ENCODE measurements at places on chromosomes 11 and 22.

- no peak for DNase-seq
Measured at GRCh38 chr22:27099946-27100722, 442.7 kb downstream of the MIAT start.

- no peak for DNase-seq
Measured at GRCh38 chr22:31987218-31987617, 42.9 kb downstream of the YWHAH start.

DNA sequence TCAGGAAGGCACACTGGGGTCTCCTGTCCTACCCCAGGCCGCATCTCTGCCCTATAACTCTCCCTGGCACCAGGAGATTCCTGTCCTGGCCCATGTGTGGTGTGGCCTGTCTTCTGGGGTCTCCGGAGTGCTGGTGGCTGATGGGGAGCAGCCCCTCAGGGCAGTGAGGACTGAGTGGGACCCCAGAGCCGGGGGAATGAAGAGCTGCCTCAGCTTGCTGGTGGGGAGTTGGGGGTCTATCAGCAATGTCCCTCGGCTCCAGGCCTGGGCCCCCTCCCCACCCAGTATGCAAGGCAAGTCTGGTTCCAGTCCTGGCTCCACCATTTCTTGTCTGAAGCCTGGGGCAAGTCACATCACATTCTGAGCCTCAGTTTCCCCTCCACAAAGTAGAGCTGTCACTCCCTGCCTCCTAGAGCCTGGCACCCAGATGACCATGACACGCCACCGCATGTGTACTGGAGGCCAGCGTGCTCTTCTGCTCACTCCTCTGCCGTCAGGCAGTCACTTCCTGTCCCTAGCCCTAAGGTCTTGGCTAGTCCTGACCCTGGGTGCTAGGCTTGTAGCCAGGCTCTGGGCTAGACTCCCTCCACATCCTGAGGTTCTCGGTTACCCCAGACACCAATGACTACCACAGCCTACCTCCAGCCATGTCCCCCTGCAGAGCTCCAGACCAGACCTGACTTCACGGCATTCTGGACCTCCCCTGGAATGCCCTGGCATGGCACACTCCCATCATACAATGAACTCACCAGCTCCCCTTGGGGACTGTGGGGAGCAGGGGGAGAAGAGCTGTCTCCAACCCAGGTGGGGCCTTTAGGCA, 12.8 kb downstream of the ARAP1 start:
- DNase-seq: no peak

DNA sequence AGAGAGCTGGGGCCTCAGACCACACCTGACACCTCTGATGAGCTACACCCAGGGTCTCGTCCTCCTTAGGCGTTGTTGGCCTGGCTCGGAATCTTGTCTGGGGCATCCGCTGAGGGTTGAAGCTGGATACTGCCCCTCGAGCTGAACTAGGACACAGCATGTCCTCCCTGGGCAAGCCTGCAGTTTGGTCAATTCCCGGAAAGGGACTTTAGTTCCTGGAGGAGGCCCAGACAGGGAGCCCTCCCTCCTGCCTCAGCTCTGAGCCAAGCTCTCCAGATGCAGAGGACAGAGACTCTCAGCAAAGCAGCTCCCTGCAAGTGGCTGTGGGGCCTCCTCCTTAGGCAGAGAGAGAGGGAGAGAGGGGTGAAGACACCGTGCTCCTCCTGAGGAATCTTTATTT, 4.9 kb downstream of the APOL3 start:
- DNase-seq: no peak

DNA sequence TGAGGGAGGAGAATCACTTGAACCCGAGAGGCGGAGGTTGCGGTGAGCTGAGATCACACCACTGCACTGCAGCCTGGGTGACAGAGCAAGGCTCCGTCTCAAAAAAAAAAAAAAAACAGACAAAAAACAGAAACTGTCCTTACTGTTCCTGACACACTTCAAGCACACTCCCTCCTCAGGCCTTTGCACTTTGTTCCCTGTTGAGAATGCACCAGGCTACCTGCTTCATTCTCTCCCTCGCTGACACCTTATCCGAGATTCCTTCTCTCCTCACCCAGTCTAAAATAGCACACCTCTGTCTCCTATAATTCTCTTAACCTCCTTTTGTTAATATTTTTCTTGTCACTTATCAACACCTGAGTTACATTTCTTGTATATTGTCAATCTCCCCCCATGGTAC, 32.3 kb upstream of the TECTA start:
- no peak for DNase-seq

DNA sequence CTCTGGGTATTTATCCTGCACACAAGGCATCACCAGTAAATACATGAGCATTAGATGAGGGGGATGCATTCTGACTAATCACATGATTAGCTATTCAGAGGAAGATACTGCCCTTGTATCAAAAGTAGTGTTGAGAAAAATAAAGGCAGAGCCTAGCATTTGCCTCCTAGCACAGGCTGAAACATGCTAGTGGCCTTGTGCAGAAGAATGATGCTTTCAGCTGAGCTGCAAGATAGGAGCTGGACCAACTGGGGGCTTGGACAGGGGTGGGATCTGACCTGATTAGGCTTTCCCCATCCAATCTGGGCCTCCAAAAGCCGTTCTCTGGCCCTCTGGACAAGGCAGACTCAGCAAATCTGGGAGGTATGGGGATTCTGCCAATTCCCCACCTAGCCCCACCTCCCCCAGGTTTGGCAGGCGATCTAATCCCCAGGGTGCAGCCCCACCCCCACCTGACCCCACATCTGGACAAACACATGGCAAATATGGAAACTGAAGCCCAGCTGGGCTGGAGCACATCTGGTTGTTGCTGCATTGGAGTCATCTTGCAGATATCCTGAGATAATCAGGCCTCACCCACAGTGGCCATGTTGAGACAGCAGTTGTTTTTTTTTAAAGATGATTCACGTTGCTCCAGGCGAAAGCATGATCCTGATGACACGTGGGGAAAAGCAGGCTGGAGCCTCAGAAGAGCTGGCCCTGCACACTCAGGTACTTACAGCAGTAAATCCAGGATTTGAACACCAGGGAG, 4.4 kb upstream of the MISFA start:
- no peak for DNase-seq

GRCh38 chr22:31526270-31526669, 29.9 kb downstream of the SFI1 start:
- DNase-seq: no peak

- DNase-seq: peak; percentile 63
Measured at GRCh38 chr22:41308054-41308453, 6.7 kb downstream of the ZC3H7B start.

DNA sequence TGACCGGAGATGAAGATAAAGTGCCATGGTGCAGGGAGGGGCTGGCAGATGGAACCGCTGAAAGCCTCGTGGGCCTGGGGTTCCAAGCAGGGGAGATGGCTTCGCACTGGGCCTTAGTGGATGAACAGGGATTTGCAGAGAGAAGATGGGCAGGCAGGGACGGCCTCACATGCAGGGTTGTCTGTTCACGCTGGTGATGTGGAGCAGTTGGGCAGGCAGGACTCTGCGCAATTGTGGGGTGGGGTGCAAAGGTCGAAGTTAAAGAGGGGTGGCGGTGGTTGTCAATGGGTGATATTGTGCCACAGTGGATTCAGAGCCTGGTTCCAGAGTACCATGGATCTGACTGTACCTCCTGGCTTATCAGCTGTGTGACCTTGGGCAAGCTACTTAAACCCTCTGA, 7.9 kb downstream of the MB start:
- no peak for DNase-seq

DNA sequence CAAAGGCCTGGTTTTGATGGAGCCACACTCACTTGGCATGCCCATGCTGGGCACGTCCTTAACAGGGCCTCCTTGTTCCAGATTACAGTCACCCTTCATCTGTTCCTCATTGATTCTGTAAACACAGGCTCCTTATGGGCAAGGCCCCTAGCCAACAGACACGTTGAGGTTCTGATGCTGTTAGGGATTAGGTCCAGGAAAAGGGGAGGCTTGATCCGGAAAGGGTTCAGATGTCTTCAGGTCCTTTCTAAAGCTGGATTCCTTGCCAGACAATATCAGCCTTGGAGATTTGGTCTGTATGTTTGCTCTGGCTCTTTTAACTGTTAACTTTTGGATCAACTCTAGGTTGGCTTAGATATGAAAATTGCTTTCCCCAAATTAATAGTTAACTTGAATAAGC, 46.9 kb upstream of the PRSS23 start:
- DNase-seq: no peak

- DNase-seq: peak; percentile 7
Measured at GRCh38 chr11:49995565-49995964, 13.2 kb upstream of the OR4C12 start.

DNA sequence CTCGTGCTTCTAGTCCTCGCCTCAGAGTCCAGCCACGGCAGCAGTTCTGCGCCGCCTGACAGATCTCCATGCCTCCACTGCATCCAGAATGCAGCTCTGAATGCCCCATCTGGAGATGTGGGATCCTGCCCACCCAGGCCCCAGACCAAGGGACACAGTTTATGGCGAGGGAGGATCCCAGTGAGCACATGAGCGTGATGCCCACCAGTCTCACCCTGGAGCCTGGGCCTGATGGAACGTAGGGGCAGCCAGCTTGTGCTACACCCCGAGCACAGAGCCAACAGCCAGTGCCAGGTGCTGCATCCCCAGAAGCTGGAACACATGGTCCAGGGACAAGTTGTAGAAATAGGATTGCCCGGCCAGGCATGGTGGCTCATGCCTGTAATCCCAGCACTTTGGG, 10.4 kb downstream of the IGLL1 start:
- no peak for DNase-seq

- DNase-seq: no peak
Measured at GRCh38 chr22:37295213-37295886, 13.0 kb downstream of the CYTH4 start.

DNA sequence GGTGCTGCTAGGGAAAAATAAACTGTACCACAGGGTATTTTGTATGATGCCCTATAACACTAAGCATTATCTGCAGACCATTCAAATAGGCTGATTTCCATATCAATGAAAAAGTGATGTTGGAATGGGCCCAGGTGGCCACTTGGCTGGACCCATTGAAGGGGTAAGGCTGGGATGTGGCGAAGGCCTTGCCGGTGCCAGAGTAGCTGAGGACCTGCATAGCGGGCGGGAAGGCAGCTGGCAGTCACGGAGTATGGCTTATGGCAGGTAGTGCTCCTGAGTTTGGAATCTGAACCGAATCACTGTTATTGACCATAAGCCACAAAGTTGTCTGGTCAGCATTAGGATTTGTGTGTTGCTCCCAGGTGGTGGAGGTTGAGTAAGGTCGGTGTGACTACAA, 131.0 kb downstream of the MICAL2 start:
- DNase-seq: no peak

- DNase-seq: peak; percentile 3
Measured at GRCh38 chr11:57072640-57073039, 83.9 kb downstream of the OR5AK2 start.

GRCh38 chr11:2559527-2560311, 114.9 kb downstream of the KCNQ1 start:
- no peak for DNase-seq

DNA sequence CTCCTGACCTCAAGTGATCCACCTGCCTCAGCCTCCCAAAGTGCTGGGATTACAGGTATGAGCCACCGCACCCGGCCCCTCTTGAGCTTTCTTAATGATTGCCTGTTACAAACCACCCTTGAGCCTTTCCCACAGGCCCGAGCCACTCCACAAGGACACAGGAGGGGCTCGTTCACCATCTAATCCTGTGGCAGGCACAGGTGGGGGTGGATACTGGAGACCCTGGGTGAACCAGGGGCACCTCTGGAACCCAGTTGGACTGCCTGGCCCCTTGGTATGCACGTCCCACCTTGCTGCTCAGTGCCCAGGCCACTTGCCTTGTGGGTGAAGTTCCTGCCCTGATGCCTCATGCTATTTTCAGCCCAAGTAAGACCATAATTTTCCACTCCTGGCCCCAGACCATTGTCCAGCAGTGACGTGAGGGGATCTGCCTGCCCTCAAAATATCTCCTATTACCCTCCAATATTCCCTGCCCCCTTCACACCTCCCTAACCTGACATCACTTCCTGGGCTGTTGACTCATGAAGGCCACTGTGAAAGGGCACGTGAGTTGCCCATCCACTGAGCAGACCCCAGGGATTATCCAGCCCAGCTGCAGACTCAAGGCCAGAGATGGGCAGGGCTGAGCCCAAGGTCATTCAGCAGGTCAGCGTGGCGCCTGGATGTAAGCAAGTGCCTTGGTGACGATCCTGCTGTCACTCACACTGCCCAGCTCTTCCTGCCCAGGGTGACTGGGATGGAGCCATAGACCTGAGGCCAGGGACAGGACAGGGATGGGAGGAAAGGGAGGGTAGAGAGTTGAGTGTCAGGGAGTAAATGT, 19.6 kb downstream of the P2RY2 start:
- DNase-seq: no peak

- peak; percentile 39 for DNase-seq
Measured at GRCh38 chr11:3905080-3905953, 49.9 kb downstream of the STIM1 start.

- no peak for DNase-seq
Measured at GRCh38 chr11:96169250-96169649, 173.7 kb downstream of the MAML2 start.

DNA sequence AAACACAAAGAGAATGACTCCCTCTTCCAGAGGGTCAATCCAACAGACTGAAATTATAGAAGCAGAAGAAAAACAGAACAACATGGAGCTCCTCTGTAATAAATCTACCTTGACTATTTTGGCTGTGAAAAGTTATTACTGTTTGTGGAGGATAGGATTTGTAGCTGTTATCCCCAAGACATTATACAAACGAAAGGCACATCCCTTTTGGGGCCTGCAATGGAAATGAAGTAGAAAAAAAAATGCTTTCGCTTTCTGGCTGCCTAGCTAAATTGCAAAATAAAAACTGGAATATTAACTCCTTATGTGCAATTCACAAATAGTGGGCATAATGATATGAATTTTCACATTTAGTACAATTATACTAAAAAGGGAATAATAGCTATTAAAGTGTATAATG, 123.8 kb upstream of the CCDC179 start:
- DNase-seq: no peak

- no peak for DNase-seq
Measured at GRCh38 chr11:19713196-19714021, 772 bp downstream of the NAV2 start.

All from T1000 (cell line).